ENCODE measurements at places on chromosomes 12 and 14.

GRCh38 chr12:27517546-27517945, 6.5 kb upstream of the PPFIBP1 start:
- DNase-seq, result no peak

GRCh38 chr14:23141706-23142444, 22.8 kb upstream of the CEBPE start:
- no peak for DNase-seq

GRCh38 chr14:68230202-68230949, 410.8 kb downstream of the RAD51B start:
- no peak for DNase-seq

DNA sequence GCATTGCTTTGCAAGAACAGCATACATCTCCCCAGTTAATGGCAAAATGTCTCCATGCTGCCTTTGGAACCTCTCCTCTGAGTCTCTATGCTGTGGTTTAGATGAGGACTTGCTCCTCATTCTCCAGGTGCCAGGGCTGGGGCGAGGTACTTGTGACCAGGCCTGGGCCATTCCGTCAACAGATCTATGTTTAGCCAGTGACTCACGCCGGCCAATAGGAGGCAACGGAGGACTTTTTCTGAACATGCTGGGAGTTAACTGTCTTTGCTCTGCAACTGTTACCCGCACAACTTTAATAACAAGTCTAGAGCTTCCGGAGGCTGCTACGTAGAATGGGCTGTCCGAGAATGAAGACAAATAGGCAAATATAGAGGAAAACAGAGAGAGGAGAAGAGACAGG, 214.2 kb downstream of the GLT1D1 start:
- DNase-seq, result no peak

GRCh38 chr12:96503976-96504375, 14.6 kb downstream of the CFAP54 start:
- DNase-seq, result no peak
